ENCODE measurements at places on chromosomes 7 and 10. TPM values are rescaled to one million over a fixed set of nuclear protein-coding genes. Genes with fewer than 3 reads are reported as not detected.

Gene FAM25A
- not detected for total RNA-seq

Gene IDI2
- total RNA-seq, result not detected

Gene MRLN
- not detected for total RNA-seq

Gene UBN2
- 2.7 TPM for total RNA-seq

Gene LLCFC1
- not detected for total RNA-seq

Gene STEAP1B
- 0.13 TPM for total RNA-seq

Gene CARD11
- total RNA-seq, result 1.8 TPM

Gene PNLIP
- not detected for total RNA-seq

Gene IKZF1
- total RNA-seq, result not detected

Gene CRHR2
- total RNA-seq, result not detected

Gene SH2B2
- total RNA-seq, result 2.6 TPM

Gene TBRG4
- total RNA-seq, result 118 TPM

Gene OR2A5
- not detected for total RNA-seq

Gene DHX32
- total RNA-seq, result 44.0 TPM

Gene MYOF
- total RNA-seq, result 213 TPM

Gene NPM3
- total RNA-seq, result 102 TPM

Gene EN2
- total RNA-seq, result 1.0 TPM

Gene SEMA3D
- not detected for total RNA-seq

Gene AOAH
- not detected for total RNA-seq

Gene UNCX
- not detected for total RNA-seq

Gene GDF10
- total RNA-seq, result 0.09 TPM

Gene CALML3
- not detected for total RNA-seq

Gene VPS26A
- 50.1 TPM for total RNA-seq

Gene CCL24
- total RNA-seq, result not detected

Gene RNF32
- total RNA-seq, result 1.2 TPM

Gene VAX1
- total RNA-seq, result 1.7 TPM

Gene PLXDC2
- total RNA-seq, result 0.02 TPM

Gene POLR3A
- 14.8 TPM for total RNA-seq

Gene SSC4D
- 0.92 TPM for total RNA-seq

Gene CYP2W1
- not detected for total RNA-seq

Gene ERCC6
- 5.7 TPM for total RNA-seq

Gene AP1S1
- total RNA-seq, result 149 TPM

Gene GCC1
- total RNA-seq, result 15.0 TPM

Gene CHAT
- total RNA-seq, result not detected

Gene ZNF485
- total RNA-seq, result 2.4 TPM

Gene GFRA1
- 10.2 TPM for total RNA-seq

Gene SPDYE6
- not detected for total RNA-seq

Gene PIP
- total RNA-seq, result 0.18 TPM

Gene HTR7
- 0.10 TPM for total RNA-seq

Gene TAS2R41
- not detected for total RNA-seq

Gene HPSE2
- total RNA-seq, result not detected

Gene TMEM225B
- total RNA-seq, result 1.2 TPM

Gene CDHR3
- 5.4 TPM for total RNA-seq

Gene UCN3
- total RNA-seq, result not detected

Gene SRGN
- 61.5 TPM for total RNA-seq

Gene CWF19L1
- 19.4 TPM for total RNA-seq
